ENCODE measurements at places on chromosomes 6 and 20.

GRCh38 chr6:5710516-5710915 lies 296.2 kb downstream of the NRN1 start:
- DNase-seq: no peak
- peaks cover 1% of the 10 kb centered on the region for H3K36me3 ChIP-seq
- no peaks in the 10 kb centered on the region for H3K27me3 ChIP-seq
- H3K4me1 ChIP-seq: peaks cover 17% of the 10 kb centered on the region
- H3K4me3 ChIP-seq: no peak overlapping the region
- H3K27ac ChIP-seq: no peak overlapping the region

- no peak for DNase-seq
- peaks cover 6% of the 10 kb centered on the region for H3K36me3 ChIP-seq
- peaks cover 7% of the 10 kb centered on the region for H3K4me1 ChIP-seq
- no peak overlapping the region for H3K4me3 ChIP-seq
- no peak overlapping the region for H3K27ac ChIP-seq
- no peaks in the 10 kb centered on the region for H3K27me3 ChIP-seq
Measured at GRCh38 chr6:166900130-166900708, 56.1 kb downstream of the RNASET2 start.

DNA sequence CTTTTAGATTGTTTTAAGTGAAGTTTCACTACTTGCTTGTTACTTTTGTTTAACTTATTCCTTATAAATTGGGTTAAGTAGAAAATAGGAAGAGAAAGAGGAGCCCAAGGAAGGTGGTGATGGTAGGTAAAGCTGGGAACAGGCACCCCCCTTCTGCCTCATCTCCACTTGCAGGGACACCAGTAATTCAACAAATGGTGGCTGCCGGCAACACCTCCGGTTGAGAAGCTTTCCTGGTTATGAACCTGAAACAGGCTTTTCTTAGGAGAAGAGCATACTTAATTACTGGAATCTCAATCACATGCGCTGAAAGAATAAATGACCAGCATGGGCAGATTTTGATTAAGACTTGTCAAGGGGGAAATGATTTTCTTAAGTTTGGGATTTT lies 158.9 kb upstream of the ZNF217 start:
- peaks cover 8% of the 10 kb centered on the region for H3K36me3 ChIP-seq
- no peak for DNase-seq
- H3K27ac ChIP-seq: peak overlapping the region; percentile 92

GRCh38 chr6:50145125-50145524 lies 95.4 kb upstream of the DEFB112 start:
- H3K27ac ChIP-seq: no peak overlapping the region
- no peaks in the 10 kb centered on the region for H3K4me1 ChIP-seq
- H3K36me3 ChIP-seq: no peaks in the 10 kb centered on the region
- no peak for DNase-seq
- no peaks in the 10 kb centered on the region for H3K27me3 ChIP-seq
- H3K4me3 ChIP-seq: no peak overlapping the region

- peaks cover 29% of the 10 kb centered on the region for H3K4me1 ChIP-seq
- H3K4me3 ChIP-seq: no peak overlapping the region
- no peak for DNase-seq
- no peaks in the 10 kb centered on the region for H3K27me3 ChIP-seq
Measured at GRCh38 chr6:2165286-2165685, 80.1 kb downstream of the GMDS start.

- no peak overlapping the region for H3K4me3 ChIP-seq
- H3K36me3 ChIP-seq: no peaks in the 10 kb centered on the region
- H3K27me3 ChIP-seq: peaks cover 23% of the 10 kb centered on the region
- H3K27ac ChIP-seq: no peak overlapping the region
- peaks cover 5% of the 10 kb centered on the region for H3K4me1 ChIP-seq
Measured at GRCh38 chr6:41021832-41022231, 17.2 kb downstream of the UNC5CL start.

All from central memory CD8-positive, alpha-beta T cell (primary cell).